ENCODE measurements at places on chromosomes 5 and 9.

DNA sequence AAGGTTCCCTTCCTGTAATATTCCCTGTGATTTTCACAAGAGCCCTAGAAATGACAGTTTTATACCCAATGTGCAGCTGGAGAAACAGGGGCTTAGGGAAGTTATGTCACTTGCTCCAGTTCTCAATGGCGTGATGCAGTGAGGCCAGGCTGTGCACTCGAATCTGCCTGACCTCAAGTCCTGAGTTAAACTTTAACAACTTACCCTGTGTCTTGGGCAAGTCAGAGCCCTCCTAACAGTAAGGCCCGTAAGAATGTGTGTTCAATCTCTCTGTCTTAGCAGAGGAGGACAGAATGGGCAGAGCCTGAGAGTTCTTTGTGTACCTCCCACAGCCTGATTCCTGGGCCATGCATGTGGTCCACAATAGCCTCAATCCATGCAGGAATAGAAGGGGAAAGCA lies 181.1 kb downstream of the TRIM32 start:
- no peak for DNase-seq

- DNase-seq, result no peak
Observed at GRCh38 chr9:87824216-87824875, 58.3 kb upstream of the SPATA31E1 start.

DNA sequence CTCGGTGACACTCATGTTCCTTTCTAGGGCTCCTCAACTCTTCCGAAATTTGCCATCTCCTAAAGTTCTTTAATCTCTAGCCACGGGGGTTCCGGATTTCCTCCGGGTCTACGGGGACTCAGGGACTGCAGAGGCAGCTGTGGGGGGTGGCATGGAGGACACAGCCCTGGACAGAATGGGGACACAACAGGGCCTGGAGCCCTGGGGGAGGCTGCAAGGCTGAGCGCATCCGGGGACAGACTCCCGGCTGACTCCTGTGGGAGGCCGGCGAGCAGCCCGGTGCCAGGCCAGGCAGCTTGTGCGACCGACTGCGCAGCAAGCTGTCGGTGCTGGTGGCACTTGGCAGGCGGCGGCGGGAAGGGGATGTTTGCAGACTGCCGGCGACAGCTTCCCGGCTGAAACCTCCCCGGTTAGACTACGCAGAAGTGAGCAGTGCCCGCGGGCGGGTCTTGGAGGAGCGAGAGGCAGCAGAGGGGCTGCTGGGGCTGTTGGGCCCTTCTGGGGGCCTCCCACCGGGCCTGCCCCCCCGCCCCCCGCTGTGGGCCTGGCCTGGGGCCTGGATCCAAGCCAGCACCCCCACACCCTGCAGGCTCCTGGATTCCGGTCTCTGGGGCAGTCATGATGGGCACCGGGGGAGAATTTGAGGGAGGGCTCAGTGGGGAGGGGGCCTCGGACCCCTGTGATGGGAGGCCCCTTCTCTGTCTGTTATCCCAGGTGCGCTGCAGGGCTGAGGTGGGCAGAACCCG lies 28.7 kb upstream of the UBAC1 start:
- DNase-seq, result peak; percentile 46

GRCh38 chr5:58759745-58760144 lies 176.9 kb downstream of the RAB3C start:
- no peak for DNase-seq

DNA sequence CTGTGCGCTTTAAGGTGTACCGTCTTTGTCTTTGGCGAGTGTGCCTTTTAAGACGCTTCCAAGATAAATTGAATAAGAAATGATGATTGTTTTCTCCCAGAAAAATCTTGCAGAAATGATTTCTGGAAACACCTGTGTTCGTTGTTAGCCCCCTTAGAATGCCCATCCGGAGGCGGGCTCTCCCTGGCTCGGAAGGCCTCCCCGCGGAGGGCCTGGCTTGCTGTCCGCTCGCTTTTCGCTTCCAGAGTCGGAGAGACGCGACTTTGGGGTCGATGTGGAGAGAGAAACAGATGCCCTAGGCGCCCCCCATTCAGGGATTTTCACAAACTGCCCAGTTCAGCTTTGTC lies 23.9 kb downstream of the LECT2 start:
- DNase-seq, result no peak

DNA sequence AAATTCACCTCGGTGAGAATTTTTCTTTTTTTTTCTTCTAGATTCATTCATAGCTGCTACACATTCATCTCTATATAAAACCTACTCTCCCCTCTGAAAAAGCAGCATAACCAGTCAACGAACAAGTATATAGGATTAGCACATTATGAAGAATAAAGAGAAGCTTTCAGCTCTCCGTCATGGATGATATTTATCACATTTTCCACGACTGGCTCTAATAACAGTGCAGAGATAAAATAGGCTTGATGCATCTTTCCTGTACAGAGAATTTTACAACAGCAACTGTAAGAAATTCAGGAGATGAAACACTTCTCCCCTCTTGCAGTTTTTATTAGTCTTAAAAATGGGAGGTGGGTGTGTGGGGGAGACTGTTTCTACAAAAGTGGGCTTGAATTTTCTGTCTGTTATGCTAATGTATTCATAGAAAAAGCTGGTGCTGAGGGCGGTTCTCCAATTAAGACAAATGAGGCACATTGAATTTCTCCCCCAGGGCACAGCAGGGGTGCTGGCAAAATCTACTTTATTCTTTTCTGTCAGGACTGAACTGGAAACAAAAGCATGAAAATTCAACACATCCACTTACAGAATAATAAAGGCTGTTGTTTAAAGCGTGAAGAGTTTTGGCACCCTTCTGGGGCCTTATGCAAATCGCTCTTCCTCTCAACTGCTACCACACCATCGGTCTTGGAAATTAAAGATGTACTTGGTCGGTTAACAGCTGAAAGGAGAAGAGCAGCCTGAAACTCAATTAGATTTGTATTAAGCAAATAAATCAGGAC lies 233.9 kb upstream of the ZNF608 start:
- peak; percentile 92 for DNase-seq

GRCh38 chr5:128673411-128673957 lies 135.4 kb upstream of the FBN2 start:
- DNase-seq, result no peak

DNA sequence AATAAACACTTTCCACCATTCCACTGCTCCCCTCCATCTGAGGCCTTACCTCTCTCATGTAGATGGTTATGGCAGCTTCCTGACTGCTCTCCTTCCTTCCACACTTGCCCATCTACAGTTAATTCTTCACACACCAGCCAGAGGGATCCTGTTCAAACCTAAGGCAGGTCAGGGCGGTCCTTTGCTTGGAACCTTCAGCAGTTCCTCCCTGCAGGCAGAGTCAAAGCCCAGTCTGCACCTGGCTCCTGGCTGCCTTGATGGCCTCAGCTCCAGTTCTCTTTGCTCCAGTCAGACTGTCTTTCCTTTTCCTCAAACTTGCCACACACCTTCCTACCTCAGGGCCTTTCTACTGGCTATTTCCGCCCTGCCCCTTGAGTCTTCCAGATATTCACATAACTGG lies 30.2 kb upstream of the NR3C1 start:
- no peak for DNase-seq

GRCh38 chr5:102583276-102584124 lies 84.7 kb upstream of the SLCO6A1 start:
- no peak for DNase-seq

GRCh38 chr5:140072812-140073211 lies 29.7 kb upstream of the NRG2 start:
- DNase-seq, result no peak

GRCh38 chr5:140185409-140185808 lies 10.4 kb downstream of the CYSTM1 start:
- DNase-seq, result no peak

- DNase-seq, result no peak
Observed at GRCh38 chr5:127419683-127420257, 97.7 kb upstream of the PRRC1 start.

DNA sequence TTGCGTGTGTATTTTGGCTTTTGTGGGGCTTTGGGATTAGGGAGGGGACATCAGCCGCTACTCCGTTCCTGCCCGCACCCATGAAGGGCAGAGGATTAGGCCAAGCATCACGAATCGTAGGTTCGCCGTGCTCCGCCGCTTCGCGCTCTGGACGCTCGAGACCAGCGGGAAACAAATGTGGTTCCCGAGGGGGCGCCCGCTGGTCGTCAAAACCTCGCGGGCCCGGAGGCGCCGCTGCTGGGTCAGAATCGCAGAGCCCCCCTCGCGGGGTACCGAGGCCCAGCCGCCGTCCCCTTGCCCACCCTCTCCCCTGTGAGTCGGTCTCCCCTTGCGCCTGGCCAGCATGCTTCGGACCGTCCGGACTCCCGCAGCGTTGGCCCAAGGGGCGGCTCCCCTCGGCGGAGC lies 2.3 kb upstream of the PAX5 start:
- no peak for DNase-seq

- DNase-seq, result no peak
Observed at GRCh38 chr9:103713631-103714030, 380.5 kb upstream of the SMC2 start.

DNA sequence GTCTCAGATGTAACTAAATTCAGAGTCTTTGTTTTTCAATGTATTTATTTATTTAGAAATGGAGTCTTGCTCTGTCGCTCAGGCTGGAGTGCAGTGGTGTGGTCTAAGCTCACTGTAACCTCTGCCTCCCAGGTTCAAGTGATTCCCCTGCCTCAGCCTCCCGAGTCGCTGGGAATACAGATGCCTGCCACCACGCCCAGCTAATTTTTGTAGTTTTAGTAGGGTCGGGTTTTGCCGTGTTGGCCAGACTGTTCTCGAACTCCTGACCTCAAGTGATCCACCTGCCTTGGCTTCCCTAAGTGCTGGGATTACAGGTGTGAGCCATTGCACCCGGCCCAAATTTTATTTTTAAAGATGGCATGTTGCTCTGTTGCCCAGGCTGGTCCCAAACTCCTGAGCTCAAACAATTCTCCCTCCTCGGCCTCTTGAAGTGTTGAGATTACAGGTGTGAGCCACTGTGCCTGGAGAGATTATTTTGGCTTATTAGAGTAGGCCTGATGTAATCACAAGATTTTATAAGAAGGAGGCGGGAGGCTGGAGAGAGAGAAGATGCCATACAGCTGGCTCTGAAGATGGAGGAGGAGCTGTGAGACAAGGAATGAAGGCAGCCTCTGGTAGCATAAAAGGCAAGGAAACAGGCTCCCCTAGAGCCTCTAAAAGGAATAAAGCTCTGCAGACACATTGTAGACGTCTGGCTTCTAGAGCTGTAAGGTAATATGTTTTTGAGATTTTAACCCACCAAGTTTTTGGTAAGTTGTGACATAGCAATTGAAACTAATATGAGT lies 12.9 kb upstream of the KLF9 start:
- no peak for DNase-seq

GRCh38 chr5:111513131-111513520 lies 791 bp upstream of the STARD4 start:
- no peak for DNase-seq

DNA sequence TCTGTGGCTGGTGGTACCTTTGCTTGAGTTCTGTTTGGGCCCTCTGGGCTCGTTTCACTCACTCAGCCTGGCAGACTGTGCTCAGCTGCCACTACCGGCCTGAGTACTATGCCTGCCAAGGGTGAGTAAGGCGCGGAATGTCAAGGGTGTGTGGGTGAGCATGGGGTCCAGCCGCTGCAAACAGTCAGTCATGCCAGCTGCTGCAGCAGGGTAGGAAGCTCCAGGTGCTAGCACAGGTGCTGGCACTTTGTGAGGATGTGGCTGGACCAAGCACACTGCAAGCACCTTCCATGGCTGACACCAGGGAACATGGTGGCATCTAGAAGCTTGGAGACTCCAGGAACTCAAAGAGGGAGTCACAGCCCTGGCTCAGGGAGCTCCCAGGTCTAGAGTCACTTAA lies 368.6 kb upstream of the ACO1 start:
- no peak for DNase-seq

DNA sequence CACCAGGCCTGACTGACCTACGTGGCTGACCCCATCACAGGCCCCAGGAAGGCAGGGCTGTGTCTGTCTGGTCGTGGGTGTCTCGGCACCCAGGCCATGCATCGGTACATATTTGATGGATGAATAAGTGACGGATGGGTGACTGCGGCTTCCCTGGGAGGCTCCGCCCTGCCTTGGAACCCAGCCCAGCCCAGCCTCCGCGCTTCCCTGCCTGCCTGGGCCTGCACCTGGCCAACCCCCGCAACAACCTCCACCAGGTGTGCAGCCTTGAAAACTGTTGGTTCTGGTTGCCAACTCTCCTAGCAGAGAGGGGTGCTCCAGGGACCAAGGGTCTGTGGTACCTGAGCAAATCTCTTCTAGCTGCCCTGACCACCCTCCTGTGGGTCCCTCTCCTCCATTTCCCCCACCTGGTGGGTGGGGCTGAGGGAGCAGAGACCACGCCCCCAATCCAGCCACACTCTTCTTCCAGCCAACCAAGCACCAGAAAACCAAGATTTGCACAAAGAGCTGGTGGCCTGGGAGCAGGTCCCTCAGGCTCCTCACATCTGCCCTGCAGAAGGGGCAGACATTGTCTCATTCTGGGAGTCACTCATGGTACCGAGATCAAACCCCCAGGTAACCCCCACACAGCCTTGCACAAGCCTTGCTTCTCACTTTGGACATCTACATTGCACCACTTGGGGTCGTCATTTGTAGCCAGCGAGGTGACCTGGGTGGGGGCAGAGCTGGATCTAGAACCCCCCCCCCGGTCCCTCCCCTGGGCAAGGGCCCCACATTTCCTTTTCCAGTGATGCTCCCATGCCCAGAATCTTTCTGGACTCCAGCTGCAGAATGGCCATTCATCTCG lies 100.6 kb upstream of the IER5L start:
- no peak for DNase-seq

- DNase-seq, result no peak
Observed at GRCh38 chr9:111925784-111926183, 29.2 kb downstream of the UGCG start.

GRCh38 chr5:107607671-107608345 lies 62.9 kb downstream of the EFNA5 start:
- DNase-seq, result no peak

GRCh38 chr9:30796764-30797163 lies 1587.7 kb upstream of the ACO1 start:
- DNase-seq, result no peak

- no peak for DNase-seq
Observed at GRCh38 chr5:158929552-158930218, 170.0 kb downstream of the EBF1 start.

- peak; percentile 35 for DNase-seq
Observed at GRCh38 chr9:34993502-34994259, 4.1 kb downstream of the DNAJB5 start.

GRCh38 chr5:112616812-112617547 lies 120.7 kb upstream of the APC start:
- DNase-seq, result no peak

GRCh38 chr5:127042593-127042992 lies 12.2 kb upstream of the MARCHF3 start:
- no peak for DNase-seq

DNA sequence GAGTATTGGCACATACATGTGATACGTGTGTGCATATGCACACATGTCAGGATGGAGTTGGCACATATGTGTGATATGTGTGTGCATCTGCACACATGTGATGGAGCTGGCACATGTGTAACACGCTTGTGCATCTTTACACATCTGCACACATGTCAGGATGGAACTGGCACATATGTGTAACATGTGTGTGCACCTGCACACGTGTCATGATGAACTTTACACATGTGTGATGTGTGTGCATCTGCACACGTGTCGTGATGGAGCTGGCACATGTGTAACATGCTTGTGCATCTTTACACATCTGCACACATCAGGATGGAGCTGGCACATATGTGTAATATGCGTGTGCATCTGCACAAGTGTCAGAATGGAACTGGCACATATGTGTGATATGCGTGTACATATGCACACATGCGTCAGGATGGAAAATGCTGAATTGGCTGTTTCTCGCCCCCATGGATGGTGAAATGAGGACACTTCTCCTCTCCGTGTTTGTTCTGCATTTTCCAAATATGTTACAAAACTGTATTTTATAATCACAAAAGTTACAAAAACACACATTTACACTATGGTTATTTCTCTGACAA lies 16.3 kb upstream of the SLC6A19 start:
- no peak for DNase-seq
